ENCODE measurements at places on chromosomes 13 and 19.

DNA sequence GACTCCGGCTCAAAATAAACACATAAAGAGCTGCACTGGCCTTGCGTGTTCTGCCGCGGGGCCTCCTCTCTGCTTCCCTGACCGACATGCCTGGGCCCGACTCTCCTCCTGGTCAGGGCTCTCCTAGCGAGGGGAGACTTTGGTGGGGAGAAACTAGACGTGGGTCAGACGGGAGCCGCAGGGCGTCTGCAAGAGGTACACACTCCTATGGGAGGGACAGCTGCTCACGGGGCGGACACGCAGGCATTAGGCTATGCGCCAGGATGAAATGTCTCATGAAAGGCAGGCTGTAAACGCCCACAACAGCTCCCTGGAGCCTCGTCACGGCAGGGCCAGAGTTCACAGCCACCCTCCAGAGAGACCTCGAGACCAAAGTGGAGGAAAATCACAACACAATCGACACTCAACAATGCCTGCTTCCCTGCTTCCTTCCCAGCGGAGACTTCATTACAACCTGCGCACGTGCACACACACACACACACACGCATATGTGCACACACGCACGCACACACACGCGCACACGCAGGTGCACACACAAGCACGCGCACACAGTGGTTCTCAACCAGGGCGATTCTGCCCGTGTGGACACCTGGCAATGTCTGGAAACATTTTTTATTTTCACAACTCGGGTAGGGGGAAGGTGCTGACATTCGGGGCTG, 5.8 kb downstream of the SLC39A3 start:
- no peak for DNase-seq

DNA sequence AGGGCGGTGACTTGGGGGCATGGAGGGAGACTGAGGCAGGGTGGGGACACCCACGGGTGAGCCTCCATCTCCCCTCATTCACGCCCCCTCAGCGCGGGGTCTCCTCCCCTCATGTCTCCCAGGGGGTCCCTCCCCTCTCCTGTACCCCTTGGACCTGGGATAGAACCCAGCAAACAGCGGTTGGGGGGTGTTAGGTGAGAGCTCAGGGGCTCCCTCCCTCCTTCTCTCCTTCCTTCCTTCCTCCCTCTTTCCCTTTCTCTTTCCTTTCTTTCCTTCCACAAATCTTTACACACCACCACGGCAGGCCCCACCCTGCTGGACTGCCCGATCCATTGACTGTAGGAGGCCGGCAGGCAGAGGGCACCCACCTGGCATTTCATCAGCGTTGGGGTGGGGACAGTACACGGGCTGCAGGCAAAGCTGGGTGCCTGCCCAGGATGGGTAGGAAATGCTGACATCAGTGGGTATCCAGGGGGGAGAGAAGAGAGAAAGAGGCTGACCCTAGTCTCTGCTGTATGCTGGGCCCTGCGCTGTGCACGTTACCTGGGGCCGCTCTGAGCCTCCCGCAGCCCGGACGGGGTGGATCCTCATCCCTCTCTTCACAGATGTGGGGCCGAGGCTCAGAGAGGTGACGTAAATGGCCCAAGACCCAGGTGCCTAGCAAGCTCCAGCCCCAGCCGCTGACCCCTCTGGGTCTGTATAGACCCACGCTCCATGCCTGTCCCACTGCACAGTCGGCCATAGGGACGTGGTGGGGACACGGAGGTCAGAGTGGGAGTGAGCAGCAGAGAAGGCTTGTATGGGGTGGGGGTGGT, 3.5 kb downstream of the SSC5D start:
- DNase-seq, result no peak

- no peak for DNase-seq
Measured at GRCh38 chr19:37467608-37468090, 405 bp upstream of the ZNF569 start.

GRCh38 chr13:49791711-49792549, 552 bp downstream of the KPNA3 start:
- DNase-seq, result peak; percentile 41

- peak; percentile 45 for DNase-seq
Measured at GRCh38 chr19:35347171-35347929, at the start of gene FFAR1. Gene FFAR1 (plus strand): TSS chr19:35347902. CDS start chr19:35351552, 3,650 bp downstream.

- no peak for DNase-seq
Measured at GRCh38 chr13:29573190-29573589, 22.3 kb downstream of the SLC7A1 start.

DNA sequence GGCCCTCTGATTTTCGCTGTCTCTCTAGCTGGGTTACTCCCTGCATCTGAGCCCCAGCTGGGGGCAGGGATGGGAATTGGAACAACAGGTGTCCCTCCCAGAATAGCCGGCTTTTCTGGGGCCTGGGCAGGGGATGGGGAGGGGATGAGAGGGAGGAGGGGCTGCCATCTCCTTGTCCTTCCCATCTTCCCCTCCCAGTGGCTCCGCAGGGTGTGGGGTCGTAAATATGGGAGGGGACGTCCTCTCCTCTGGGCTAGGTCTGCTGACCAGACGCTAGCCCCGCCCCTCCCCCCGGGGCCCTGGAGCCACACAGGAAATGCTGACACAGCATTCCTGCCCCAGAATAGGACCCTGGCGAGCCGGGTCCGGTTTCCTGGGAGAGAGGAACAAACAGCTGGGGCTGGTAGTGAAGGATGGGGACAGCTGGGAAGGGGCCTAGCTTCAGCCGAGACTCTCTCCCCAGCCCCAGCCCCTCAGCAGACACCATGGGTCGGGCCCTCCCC, 1.1 kb downstream of the RYR1 start:
- no peak for DNase-seq

- peak; percentile 1 for DNase-seq
Measured at GRCh38 chr13:33015791-33016323, 366 bp upstream of the KL start.

GRCh38 chr13:113027095-113027494, 58.1 kb downstream of the MCF2L start:
- DNase-seq, result no peak

DNA sequence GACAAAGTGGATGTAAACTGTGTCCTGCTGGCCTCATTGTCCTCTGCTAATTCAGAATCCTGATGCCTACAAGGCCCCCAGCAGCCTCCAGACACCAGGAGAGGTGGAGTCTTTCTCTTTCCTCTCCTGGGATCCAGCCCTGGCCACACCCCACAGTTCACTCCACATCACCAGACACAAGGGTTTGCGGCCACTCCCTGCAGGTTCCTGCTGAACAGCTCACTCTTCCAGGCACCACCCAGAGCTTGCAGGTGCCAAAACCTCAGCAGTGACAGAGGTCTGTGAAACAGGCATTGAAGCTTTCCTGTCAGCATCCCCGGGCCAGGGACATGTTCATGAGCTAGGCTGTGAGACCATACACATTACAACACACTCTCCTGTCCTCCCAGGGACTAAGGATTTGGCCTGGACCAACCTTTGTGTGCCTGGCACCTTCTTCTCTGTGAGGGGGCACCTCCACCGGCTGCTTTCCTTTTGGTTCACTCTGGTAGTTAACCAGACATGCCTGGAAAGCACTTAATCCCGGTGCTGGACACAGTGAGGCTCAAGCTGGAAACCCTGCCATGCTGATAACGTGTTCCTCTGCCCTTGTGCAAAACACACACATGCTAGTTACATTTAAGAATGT, 11.1 kb upstream of the ATP12A start:
- DNase-seq, result no peak

DNA sequence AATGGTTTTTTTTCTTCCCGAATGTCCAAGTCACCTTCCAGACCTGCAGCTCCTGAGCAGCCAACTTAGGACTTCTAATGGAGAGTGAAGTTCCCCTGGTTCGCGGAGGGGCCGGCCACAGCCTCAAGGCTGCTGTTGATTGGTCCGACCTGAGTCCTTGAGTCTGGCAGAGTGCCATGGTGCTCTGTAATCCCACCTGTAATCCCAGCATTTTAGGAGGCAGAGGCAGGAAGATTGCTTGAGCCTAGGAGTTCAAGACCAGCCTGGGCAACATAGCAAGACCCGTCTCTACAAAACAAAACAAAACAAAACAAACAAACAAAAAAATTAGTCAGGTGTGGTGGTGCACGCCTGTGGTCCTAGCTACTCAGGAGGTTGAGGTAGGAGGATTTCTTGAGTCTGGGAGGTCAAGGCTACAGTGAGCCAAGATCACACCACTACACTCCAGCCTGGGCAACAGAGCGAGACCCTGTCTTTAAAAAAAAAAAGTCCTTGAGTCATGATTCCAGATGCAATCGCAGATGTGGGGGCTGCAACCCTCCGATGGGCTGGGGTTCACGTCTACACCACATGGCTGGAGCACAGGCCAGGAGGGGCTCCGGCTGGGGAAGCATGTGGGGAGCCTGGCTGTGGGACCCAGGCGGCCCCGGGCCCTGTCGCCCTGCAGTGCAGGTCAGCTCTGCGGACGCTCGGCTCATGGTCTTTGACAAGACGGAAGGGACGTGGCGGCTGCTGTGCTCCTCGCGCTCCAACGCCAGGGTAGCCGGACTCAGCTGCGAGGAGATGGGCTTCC, 17.7 kb downstream of the HPN start:
- no peak for DNase-seq

GRCh38 chr19:36060430-36060829, 5.7 kb downstream of the WDR62 start:
- DNase-seq, result peak; percentile 6

- no peak for DNase-seq
Measured at GRCh38 chr19:49749055-49749716, 13.9 kb downstream of the TSKS start.

GRCh38 chr13:19158526-19159174, 23.0 kb downstream of the TUBA3C start:
- DNase-seq, result no peak

DNA sequence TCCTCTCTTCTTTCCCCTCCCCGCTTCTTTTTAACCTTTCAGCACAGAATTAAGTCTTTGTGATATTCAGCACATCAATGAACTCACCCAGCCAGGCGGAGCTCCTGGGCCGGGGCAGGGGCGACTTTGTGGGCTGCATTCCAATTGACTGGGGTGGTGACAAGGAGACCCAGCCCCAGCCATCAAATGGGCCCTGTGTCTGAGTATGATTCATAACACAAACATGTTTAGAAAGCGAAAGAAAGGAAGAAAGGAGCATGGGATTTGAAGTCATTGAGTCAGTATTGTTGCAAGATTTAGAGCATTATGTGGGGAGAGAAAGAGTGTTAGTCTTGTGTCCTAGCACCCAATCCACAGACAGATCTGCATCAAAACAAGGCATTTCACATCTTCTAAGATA, 185.3 kb downstream of the LHFPL6 start:
- no peak for DNase-seq

DNA sequence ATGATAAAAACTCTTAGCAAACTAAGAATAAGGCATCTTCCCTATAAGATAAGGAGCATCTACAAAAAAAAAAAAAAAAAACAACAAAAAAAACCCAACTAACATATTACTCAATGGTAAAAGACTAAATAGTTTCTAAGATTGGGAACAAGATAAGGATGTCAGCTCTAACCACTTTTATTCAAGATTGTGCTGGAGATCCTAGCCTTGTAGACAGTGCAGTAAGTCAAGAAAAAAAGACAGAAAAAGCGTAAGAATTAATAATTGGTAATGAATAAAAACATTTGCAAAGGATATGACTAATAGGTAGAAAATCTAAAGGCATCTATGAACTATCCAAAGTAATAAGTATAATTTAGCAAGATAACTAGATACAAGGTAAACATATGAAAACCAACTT, 33.0 kb downstream of the ZIC2 start:
- no peak for DNase-seq

GRCh38 chr19:54254195-54254906, 2.7 kb downstream of the LILRB5 start:
- no peak for DNase-seq

DNA sequence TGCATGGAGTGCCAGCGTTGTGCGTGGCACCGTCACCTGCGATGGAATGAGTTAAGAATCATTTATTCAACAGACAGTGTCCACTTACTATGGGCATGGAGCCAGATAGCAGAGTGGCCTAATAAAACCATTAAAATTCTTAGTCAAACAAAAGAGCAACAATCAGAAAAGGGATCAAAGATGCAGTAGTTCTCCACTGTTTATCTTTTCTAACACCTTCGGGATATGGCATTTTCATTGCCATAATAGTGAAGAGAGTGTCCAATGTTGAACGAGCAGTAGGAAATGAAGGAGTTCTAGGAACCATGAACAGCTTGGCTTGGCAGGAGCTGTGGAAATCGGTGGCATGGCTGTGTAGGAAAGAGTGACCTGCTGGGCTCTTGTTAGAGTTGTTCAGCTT, 2.0 kb downstream of the TNFSF11 start:
- DNase-seq, result no peak

DNA sequence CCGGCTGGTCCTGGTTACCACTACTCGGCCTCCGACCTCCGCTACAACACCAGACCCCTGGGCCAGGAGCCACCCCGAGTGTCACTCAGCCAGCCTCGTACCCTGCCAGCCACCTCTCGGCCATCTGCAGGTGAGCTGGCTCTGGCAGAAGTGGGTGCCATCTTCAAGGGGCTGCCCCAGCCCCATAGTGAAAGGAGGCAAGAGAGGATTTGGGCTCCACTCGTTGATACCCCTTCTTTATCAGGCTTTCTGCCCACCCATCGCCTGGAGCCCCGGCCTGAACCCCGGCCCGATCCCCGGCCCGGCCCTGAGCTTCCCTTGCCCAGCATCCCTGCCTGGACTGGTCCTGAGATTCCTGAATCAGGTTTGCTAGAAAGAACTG, 7.1 kb downstream of the LTBP4 start:
- DNase-seq, result no peak

DNA sequence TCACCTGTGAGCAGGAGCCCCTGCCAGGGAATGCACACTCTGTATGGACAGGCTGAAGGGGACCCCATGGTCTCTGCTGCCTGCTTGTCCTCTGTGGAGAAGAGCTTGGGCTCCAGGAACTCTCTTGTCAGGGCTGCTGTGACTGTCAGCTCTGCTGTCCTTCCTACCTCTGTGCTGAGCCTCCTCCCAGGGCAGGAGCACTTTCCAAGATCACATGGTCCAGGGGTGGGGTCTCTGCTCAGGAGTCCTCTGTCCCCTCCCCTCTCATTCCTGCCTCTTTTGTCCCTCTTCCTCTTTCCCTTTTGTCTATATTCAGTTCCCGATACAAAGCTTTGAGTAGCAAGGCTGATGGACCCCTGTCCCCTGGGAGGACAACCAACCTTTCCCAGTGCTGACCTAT, at the start of gene CEACAM7:
CEACAM7 (minus strand) TSS at position 173 of the 400 bp plus-strand sequence; CDS start at position 68, 105 bp downstream.
- DNase-seq, result no peak

DNA sequence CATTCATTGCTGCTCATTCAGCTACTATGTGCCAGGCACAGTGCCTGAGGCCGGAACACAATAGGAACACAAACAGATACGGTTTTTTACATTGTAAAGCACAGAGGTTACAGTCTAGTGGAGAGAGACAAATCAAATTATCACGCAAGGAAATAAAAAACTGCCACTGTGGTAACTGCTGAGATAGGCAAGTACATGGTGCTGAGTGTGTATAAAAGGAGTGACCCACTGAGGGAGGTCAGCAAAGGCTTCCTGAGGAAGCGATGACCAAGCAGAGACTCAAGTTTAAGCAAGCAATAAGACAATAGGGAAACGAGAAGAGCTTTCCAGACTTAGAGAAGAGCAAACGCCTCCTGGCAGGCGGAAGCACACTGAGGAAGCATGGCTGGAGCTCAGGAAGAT, 56.4 kb downstream of the NUFIP1 start:
- DNase-seq, result no peak

Data from stimulated activated CD4-positive, alpha-beta T cell treated with anti-CD3 and anti-CD28 coated beads, Interleukin-12 subunit alpha, Interleukin-12 subunit beta, amount 100 ng/mL, for 24 hours (primary cell).